ENCODE measurements at places on chromosomes 2 and 18.

- DNase-seq, result no peak
These were observed 4.0 kb downstream of the IFT172 start for GRCh38 chr2:27485496-27485895.

- DNase-seq, result no peak
These were observed 256.7 kb downstream of the CAMKMT start for GRCh38 chr2:44618251-44619023.

GRCh38 chr2:195049372-195050031, 607.5 kb upstream of the SLC39A10 start:
- no peak for DNase-seq

GRCh38 chr2:135052042-135052876, at the start of gene RAB3GAP1:
Gene RAB3GAP1 (plus strand): TSS chr2:135052292. CDS start chr2:135052308, 16 bp downstream.
- DNase-seq, result peak; percentile 62

GRCh38 chr18:76572518-76573247, 77.6 kb upstream of the ZNF516 start:
- DNase-seq, result no peak

- DNase-seq, result no peak
These were observed 192.5 kb downstream of the SNTG2 start for GRCh38 chr2:1143129-1143528.

- DNase-seq, result no peak
These were observed 985 bp downstream of the ILKAP start for GRCh38 chr2:238202326-238203093.

DNA sequence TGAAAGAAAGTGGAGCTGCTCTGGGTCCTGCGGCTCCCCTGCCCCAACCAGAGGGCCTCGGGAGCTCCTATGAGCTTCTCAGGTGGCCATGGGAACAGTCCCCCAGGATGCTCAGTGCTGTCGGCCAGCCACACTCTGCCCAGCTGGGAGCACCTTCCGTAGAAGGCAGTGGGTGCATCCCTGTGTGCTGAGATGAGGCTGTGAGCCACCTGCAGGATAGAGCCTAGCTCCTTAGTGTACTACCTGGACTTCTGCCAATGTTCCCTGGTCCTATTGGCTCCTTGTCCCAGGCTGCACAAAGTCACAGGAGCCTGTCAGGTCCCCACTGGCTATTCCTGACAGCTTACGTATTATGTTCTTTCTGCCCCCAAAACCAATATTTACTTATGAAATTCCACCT, 16.1 kb downstream of the PRELID3A start:
- no peak for DNase-seq

DNA sequence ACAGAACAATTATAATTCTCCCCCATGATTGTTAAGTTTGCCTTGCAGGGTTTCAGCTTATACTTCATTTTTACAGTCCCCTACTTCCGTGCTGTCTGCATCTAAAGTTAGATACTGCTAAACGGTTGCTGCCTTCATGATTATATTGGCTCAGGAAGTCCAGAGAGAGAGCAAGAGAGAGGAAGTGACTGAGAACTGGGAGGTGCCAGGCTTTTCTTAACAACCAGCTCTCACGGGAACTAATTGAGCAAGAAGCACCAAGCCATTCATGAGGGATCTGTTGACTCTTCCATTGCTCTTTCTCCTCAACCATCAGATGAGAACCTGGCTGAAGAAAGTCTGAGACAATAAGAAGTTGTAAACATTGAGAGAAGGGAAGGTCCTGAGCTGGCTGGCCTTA, 125.5 kb upstream of the SIX2 start:
- no peak for DNase-seq

DNA sequence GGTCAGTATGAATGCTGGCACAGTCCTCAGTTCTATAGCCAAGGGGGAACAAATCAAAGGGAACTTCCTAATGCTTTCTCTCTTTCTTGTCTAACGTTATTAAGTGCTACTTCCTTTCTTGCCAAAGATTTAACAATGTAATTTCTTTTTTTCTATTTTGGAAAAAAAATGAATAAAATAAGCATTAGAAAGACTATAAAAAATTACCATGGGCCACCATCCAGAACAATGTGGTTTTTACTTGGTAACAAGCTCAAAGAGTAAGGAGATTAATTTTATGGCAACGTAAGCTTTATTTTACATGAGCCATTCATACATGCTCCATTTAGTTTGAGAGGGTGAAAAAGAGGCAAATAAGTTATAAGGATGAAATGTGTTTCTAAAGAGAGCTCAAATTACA, 40.1 kb downstream of the SERPINE2 start:
- DNase-seq, result no peak

DNA sequence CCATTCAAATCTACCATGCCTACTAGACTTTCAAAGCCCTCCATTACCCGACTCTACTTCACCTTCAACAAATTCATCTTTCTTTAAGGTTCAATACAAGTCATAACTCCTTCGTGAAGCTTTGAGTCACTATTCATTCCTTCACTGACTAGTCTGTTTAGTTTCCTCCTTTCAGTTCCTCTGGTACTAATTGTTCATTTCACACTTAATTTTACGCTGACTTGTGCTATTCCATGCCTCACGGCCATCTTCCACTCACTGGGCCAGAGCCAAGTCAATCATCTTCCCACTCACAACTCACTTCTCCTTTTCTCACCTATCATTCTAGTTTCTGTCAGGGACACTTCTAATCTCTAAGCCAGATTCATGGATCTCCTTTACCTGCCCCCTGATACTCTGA, 136.2 kb downstream of the MTX2 start:
- no peak for DNase-seq

- DNase-seq, result no peak
These were observed 63.2 kb upstream of the KLHL29 start for GRCh38 chr2:23321751-23322150.

DNA sequence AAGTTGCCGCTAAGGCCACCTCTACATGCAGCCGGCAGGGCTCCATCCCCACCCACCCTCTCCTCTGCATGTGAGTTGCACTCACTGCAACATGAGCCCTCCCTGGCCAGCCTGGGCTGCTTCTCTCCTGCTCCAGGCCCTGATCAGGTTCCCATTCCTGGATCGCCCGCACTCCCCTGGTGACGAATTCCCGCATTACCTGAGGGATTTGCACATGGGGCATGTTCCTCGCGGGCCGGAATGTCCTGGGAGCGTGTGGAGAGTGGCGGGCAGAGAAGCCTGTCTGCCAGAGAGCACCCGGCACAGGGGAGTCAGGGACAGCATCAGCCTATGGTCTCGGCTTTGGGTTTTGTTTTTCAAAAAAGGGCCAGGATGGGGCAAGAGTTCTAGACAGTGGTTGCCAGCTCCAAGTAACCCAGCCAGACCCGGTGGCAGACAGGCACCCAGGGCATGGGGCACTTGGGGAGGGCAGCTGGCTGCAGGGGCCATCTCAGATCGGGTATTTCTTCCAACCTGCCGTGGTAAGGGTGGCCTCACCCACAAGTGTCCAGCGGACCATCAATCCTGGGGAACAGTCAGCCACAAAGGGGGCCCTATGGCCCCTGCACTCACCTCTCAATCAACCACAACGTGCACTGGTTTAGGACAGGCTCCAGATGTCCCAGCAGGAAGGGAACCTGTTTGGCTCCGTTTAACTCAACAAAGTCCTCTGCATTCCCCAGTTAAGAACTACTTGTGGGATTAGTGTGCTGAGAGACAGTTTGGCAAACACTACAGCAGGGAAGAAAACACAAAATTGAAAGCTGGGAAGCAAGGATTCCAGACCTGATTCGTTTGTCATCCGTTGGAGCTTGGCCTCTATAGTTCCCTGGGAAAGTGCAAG, 187.7 kb downstream of the SMAD7 start:
- no peak for DNase-seq

- DNase-seq, result no peak
These were observed 196.1 kb upstream of the ZEB2 start for GRCh38 chr2:144715992-144716391.

- no peak for DNase-seq
These were observed 5.6 kb upstream of the KCNJ3 start for GRCh38 chr2:154692927-154693326.

- no peak for DNase-seq
These were observed 435.5 kb upstream of the CRIM1 start for GRCh38 chr2:35920061-35920460.

GRCh38 chr2:156003780-156004179, 328.7 kb downstream of the NR4A2 start:
- no peak for DNase-seq

GRCh38 chr2:129864719-129865118, 114.7 kb upstream of the RAB6C start:
- DNase-seq, result no peak

DNA sequence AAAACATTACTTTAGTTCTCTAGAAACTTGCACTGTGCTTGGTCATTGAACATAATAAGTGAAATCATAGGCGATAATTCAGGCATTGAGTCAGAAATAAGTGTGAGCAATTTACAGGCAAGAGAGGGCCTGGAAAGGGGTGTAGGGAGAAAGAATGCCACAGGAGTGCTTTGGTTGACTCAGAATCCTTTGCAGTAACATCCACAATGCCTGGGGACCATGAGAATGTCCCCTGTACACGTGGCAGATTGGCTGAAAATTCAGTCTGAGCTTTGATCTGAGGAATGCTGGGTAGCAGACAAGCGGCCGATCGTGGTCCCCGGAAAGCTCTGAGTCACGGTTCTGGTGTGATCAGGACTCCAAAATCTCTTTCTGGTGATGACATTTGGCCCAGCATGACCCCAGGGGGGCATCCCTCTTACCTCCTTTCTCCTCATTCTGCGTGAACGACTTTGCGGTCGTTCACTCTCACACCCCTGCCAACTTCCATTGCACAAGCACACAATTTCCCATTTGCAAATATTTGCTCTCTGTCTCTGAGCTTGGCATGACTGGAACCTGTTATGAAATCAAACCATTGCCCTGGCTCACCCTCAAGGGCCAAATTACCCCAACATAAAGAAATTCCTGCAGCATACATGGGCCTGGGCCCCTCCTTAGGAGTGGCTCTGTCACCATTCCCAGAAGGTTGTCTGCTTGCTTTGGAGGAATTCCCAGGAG, 305.0 kb upstream of the EPAS1 start:
- no peak for DNase-seq

DNA sequence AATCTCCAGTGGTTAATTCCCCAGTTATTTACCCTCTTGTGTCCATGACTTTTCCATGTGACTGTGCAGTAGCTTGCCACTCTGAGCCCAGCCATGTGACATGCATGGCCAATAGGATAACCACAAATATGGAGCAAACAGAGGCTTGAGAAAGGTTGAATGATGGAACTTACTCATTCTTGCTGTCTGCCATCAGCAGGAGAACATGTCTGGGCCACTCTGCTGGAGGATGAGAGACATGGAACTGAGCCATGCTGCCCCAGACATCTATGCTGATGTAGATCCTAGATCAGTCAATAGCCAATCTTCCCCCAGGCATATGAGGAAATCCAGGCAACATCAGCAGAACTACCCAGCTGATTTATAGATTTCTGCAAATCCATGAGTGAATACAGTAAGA, 992.3 kb upstream of the FANCL start:
- no peak for DNase-seq

GRCh38 chr2:213167271-213167930, 16.0 kb upstream of the IKZF2 start:
- no peak for DNase-seq

GRCh38 chr2:181165199-181165868, 184.9 kb downstream of the UBE2E3 start:
- no peak for DNase-seq

GRCh38 chr18:3027370-3027891, 14.5 kb upstream of the LPIN2 start:
- no peak for DNase-seq

DNA sequence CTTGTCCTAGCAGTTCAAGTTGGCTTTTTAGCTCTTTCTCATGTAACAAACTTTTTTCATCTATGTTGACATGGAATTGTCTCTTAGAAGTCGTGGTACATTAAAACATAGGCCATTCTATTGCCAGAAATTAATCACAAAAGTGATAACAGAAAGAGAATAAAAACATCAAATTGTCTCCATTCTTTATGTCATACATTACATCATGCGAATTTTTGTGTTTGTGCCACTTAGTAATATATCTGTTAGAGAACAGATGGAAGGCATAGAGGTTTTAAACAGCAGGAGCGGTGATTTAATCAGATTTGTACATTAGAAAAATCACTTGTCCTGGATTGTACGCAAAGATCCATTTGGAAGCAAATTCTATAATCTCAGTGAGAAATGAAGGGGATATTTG, 136.5 kb upstream of the CDH20 start:
- DNase-seq, result no peak

DNA sequence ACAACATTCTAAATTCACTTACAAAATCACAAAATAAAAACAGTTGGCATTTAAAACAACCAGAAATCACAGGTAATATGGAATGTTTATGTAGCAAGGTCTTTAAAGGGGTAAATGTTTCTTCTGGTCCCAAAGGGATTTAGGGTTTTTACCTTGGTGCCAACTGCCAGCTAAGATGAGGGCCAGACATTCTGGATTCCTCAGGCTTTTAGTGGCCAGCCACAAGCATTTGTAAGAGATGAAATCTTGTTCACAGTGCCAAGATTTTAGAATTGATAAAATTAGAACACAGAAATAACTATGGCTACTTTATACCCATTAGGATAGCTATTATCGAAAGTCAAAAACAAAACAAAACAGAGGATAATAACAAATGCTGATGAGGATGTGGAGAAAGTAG, 60.4 kb upstream of the CDKL4 start:
- no peak for DNase-seq

GRCh38 chr2:241070361-241070760, 31.7 kb downstream of the MTERF4 start:
- no peak for DNase-seq

- DNase-seq, result no peak
These were observed 59.1 kb downstream of the CDC42EP3 start for GRCh38 chr2:37612382-37612781.

GRCh38 chr2:4356109-4356508, 652.7 kb downstream of the DCDC2C start:
- no peak for DNase-seq

DNA sequence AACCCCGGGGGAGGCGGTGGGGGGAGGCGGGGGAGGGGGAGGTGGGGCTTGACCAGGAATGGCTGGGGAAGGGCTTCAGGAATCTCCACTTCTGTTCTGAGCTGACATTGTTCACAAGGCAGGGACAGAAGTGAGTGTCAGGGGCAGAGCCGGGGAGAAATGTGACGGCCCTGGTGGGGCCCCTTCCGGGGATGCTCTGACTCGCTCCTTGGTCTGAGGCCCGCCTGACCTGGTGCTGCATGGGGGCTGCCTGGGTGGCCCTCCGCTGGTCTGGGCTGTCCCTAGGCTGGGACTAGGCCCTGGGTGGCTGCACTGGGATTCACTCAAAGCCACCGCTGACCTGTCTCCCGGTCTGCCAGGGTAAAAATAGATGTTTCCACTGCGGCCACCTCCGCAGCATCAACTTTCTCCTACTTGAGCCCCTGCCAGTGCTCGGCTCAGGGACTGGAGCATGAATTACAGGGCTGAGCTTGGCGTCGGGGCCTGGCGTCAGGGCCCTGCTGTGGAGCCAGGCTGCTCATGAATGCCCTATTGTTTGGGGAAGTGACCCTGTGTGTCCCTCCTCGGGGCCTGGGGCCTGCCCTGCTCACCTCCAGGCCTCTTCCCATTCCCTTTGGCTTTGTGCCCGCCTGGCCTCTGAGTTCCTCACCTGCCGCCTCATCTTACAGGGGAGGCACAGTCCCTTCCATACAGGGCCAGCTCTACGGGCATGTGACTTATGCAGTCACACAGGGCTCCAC, 247.5 kb downstream of the DYSF start:
- no peak for DNase-seq

- DNase-seq, result no peak
These were observed 1.6 kb upstream of the KLF7 start for GRCh38 chr2:207167099-207167923.

- DNase-seq, result no peak
These were observed 3.5 kb upstream of the CYS1 start for GRCh38 chr2:10083692-10084211.

- no peak for DNase-seq
These were observed 130.4 kb downstream of the KCNE4 start for GRCh38 chr2:223182356-223182755.

Data from D721Med (cell line).